Esophagus muscularis mucosa (tissue), 4 donors: ENCODE measurements at places on chromosomes 4 and X.

GRCh38 chrX:150200820-150201287, 162.3 kb upstream of the MAMLD1 start:
- DNase-seq, result no peak

GRCh38 chr4:40586034-40586433, 43.6 kb downstream of the RBM47 start:
- DNase-seq, result no peak

DNA sequence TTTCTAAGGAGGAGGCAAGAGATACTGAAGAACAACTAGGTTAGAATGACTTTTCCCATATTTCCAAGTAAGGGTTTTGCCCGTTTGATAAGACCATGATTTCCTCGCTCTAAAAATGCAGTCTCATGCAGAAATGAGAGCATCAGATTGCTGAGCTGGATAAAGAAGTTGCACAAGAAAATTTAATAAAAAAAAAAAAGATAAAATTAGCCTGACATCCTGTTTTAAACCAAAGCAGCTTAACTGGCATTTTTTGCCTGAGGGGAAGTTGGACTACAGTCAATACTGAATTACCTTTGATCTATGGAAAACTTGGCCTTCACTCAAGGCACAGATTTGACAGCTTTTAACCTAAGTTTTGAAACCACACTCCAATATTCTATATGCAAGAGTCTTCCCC, 208.4 kb downstream of the GASK1B start:
- no peak for DNase-seq

GRCh38 chrX:98607739-98608138, 1724.0 kb downstream of the RPA4 start:
- DNase-seq, result no peak

- DNase-seq, result no peak
Measured at GRCh38 chr4:123941306-123941705, 544.7 kb downstream of the SPRY1 start.

- DNase-seq, result no peak
Measured at GRCh38 chr4:52903273-52903672, 41.2 kb downstream of the RASL11B start.

DNA sequence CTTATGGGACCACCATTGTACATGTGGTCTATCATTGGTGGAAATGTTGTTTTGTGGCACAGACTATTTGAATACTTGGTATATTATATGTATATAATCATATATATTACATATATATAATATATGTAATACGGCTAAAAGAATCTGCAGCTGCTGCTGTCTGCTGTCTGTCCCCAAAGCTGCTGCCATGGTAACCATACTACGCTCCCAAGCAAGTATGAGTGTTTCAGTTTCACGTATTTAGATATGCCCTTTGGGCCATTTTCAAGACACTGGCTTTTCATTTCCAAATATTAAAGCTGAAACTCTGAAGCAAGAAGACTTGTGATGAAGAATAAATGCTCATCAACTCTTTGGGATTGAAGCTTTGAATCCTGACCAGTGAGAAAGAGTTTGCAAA, 42.0 kb upstream of the ARSJ start:
- DNase-seq, result no peak

- DNase-seq, result no peak
Measured at GRCh38 chrX:74535086-74535407, 79.4 kb downstream of the RLIM start.

- DNase-seq, result no peak
Measured at GRCh38 chrX:67725471-67725870, 181.7 kb downstream of the AR start.

DNA sequence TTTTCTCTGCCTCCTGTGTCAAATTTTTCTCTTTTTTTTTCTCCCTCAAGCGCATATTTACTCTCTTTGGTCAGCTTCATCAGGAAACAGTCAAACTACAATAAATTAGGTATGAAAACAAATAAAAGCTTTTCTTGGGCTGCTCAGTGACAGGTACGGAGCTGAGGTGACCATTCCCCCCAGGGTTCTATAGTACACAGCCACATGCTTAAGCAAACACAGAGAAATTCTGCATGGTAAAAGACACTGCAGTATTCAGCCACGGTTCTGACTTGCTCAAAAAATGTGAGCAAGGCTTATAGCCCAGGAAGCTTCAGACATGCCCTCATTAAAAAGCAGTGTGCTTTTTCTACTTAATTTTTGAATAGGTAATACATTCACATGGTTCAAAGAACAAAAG, 138.5 kb downstream of the GRIA3 start:
- no peak for DNase-seq

GRCh38 chrX:113726009-113726408, 857.9 kb upstream of the HTR2C start:
- no peak for DNase-seq
